Bone marrow (tissue), 2 donors: ENCODE measurements at places on chromosomes 1 and 21.

- DNase-seq = no peak
Measured at GRCh38 chr1:34747638-34747941, 7.3 kb upstream of the GJB5 start.

DNA sequence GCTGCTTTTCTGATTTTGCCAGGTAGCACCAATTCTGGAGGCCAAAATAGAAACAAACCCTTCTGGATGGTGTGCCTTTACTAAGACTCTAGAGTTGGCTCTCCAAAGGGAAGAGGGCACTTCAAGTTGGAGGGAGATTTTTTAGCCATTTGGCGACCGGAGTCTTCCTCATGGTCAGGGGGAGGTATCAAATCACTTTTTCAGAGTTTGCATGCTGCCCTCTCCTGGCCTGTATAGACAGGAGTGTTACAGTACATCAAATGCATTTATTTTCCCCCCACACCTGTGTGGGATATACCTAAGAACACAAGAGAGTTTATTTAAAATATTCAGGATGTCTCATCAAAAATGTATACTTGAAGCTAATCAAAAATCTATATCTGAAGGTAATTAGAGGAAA lies 3.2 kb downstream of the GREM2 start:
- no peak for DNase-seq

DNA sequence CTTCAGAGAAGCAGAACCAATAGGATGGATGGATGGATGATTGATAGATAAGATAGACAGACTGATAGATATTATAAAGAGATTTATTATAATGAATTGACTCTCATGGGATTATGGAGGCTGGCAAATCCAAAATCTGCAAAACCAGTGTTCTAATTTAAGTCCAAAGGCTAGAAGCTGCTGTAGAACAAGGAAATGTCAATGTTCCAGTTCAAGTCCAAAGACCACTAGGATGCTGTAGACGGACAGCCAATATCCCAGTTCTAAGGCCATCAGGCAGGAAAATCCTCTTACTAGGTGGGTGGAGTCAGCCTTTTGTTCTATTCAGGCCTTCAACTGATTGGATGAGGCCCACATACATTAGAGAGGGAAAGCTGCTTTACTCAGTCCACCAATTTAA lies 4.1 kb upstream of the SLC44A3 start:
- no peak for DNase-seq

DNA sequence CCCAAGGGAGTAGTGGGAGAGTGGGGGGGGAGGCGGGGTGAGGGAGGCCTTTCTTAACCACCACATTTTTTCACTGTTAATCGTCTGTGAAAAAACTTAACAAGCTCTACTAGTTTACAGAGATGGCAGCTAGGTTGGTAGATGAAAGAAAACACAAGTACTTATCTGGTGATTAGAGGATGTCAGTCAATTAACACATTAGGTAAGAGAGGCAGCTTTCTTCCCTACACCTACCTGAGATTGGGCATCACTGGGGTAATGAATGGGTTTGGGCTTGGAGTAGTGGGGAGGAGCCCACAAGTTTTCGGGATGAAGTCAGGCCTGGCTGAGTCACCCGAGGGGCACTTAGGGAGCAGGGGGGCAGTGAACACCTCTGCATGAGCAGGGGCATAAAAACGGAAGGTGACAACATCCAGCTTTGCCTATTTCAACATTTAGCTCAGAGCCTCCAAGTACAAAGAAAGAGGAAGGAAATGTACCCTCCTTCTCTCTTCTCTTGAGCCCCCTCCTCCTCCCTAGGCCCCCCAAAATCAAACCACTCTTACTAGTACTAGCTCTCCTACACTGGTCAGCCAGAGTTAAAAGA lies 2.5 kb downstream of the LBR start:
- no peak for DNase-seq

DNA sequence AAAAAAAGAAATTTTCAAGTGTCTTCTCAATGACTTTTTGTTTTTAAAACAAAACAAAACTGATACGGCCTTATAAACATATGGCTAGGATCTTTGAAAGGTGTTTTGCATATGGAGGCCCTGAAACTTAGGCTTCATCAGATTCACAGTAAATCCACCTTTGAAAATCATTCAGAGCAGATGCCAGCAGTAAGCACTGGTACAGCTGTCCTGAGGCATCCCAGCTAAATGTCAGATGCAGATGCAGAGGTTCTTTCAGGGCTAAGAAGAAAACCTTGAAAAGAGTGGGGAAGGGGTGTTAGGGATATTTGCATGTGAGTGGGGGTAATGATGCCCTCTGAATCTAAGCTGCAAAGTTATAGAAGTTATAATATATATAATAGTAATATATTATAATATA lies 56.2 kb upstream of the GNG12 start:
- no peak for DNase-seq

DNA sequence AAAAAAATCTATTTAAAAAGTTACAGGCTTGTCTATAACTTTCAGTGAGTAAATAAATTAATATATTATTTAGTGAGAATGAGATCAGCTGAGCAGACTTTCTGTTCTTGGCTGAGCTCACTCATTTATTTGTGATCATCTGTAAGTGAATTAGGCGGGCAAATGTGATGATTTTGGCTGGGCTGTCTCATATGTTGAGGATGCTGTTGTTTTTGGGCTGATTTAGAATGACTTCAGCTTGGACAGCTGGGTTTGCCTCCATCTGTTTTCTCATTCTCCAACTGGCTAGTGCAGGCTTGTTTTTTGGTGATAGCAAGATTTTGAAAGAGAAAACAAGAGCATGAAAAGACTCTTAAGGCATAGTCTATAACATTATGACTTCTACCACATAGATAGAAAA lies 475.8 kb upstream of the OLFM3 start:
- no peak for DNase-seq

- DNase-seq = peak; percentile 45
Measured at GRCh38 chr1:155093911-155094621, 15.4 kb downstream of the EFNA3 start.

- DNase-seq = no peak
Measured at GRCh38 chr1:25472471-25472870, 41.8 kb downstream of the MACO1 start.

DNA sequence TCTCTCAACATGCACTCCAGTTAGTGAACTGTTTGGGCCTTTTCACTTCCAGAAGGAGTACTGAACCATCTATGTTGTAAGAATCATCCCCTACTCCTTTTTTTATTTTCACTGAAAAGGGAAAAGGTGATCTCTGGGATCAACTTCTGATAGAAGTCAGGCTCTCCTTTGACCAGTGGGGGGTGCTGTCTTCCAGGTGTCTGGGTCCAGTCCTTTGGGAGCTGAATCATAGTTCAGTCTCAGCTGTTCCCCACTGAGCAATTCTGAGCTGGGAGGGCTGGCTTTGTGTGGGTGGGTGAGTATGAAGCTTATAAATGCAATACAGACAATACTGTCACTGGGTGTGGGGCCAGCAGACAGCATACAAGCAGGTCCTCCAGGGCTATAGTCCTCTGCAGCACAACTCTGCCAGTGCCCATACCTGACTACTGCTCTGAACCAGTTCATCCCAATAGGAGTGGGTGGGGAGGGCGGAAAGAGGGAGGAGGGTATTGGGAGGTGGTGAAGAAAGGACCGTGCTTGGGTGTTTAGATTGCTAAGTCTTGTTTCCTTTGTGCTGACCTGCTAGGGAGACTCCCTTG lies 12.5 kb upstream of the SARS1 start:
- DNase-seq = peak; percentile 37

DNA sequence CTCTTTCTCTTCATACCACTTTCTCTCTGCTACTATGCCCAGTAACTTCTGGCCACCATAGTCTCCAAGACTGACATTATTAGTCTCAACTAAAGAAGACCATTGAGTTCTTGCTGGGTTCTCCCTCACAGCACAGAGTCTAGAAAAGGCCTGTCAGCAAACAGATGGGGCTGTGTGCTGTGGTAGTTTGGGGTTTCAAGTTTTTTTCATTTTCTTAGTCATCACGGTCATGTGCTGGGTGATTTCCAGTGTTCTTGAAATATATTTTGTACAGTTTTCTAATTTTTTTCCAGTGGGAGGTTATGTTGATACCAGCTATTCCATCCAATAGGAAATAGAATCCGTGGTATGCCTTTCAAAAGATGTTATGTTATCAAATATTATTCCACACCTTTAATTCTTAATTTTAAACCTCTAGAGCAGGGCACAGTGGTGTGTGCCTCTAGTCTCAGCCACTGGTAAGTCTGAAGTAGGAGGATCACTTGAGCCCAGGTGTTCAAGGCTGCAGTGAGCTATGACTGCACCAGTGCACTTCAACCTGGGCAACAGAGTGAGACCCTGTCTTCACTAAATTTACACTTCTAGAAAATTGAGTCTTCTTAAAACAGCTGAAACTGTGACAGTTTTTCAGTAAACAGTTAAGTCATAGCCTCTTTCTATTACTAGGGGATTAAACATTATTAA lies 8.3 kb downstream of the CFHR2 start:
- no peak for DNase-seq

DNA sequence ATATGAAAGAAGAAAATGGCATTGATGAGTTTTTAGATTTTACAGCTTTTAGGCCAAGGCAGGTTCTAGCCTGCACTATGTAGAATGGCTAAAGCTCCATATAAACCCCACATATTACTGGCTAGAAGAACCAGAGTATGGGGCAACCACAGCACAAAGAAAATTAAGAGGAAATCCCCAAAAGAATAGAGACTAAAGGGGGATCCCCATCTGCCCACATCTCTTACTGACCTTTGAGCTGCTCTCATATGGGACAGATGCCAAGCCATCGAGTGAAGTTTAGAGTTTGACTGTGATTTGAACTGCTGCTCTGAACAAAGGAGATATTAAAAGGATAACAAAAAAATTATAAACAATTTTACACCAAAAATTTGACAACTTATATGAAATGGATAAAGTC lies 102.2 kb upstream of the HAO2 start:
- no peak for DNase-seq

DNA sequence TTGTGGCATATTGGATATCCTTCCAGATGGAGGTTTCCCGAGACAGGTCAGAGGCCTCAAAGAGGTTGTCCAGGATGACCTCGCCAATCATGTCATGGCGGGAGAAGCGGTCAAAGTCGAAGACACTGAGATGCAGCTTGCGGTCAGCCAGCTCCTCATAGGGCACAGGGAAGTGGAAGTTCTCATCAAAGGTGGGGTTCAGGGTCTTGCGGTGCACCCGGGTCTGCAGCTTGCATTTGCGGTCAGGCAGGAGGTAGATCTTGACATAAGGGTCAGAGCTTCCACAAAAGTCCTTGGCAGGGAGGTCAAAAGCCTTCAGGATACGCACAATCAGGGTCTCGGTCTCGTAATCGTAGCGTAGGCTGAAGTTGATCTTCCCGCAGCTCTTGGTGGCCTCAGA lies 16.2 kb downstream of the SYT6 start:
- no peak for DNase-seq

DNA sequence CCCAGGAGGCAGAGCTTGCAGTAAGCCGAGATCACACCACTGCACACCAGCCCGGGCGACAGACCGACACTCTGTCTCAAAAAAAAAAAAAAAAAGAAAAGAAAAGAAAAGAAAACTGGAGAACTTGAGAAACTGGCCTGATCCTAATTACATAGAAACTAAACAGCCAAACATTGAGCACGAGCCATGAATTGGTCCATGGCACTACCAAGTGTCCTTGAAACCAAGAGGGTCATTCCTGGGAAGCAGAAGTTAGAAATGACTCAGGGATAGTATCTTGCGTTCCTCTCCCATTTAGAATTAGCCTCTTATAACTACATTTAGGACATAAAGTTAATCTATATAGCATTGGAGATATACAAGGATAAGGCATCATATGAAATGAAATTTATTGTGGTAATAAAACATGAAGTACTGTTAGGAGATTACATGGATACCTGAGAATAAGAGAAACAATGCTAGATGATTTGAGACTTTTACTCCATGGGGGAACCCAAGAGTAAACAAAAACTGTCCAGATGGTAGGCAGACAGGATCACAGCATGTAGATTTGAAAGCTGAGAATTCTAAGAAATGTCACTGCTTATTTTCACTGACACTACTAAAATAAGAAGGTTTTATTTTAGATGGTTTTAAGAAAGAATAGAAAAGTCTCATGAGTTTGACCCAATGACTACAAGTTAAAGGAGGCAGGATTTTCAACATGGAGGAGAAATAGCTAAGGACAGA lies 39.5 kb upstream of the CPLANE2 start:
- no peak for DNase-seq

- no peak for DNase-seq
Measured at GRCh38 chr1:177914603-177915002, 55.3 kb downstream of the SEC16B start.

DNA sequence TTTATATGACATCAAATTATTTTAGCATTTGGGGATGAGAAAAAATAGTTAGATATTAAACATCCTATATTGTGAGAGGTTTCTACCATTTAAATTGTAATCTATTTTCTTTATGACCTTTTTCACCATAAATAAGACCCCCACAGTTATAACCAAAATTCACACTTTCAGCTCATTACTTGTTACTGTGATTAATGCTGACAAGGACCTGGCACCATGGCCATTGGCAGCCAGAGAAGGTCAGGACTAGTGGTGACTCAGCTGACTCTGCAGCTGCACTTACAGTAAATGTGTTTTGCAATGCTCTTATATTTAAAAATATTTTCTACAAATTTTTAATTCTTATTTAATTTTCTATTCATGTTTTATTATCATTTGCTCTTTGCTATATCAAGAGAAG lies 133.3 kb upstream of the C1orf105 start:
- DNase-seq = no peak

DNA sequence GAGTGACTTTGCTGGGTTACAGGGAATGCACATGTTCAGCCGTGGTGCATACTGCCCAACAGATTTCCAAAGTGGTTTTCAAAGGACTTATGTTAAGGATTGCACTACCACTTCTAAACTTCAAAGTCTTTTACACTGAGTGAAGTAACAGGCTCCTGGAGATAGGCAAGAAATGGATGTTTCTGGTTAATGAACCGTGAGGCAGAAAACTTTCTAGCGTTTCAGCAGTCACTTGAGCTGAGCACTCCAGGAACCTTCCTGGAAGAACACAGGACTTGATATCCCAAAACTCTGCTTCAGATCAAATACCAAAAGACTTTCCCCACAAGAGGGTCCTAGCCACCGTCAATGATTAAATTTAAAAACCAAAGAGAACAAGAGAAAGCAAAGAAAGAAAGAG lies 74.3 kb upstream of the ATP1A1 start:
- no peak for DNase-seq

GRCh38 chr1:184032930-184033418 lies 4.6 kb downstream of the COLGALT2 start:
- no peak for DNase-seq

GRCh38 chr1:19331262-19331878 lies 19.2 kb downstream of the SLC66A1 start:
- no peak for DNase-seq

DNA sequence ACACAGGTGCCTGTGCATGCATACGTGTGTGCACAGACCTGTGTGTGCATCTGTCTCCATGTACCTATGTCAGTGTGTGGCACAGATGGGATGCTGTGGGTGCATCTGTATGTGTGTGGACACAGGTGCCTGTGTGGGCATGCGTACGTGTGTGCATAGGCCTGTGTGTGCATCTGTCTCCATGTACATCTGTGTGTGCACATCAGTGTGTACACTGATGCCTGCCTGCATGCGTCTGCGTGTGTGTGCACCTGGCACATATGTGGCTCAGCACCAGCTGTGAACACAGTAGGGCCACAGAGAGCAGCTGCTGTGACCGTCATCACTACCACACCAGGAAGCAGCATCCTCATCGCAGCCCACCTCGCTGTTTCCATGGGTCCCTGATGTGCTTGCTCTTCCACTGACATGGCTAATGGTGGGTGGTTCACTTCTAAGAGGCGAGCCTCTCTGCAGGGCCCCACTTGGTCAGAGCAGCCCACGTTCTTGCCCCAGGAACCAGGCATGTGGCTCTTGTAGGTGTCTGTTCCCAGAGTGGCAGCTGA lies 9.6 kb upstream of the SPATC1L start:
- DNase-seq = no peak

- DNase-seq = peak; percentile 51
Measured at GRCh38 chr1:94713472-94714141, 106.5 kb upstream of the SLC44A3 start.
